CD4-positive, alpha-beta T cell treated with Interleukin-15 for 1 hour (primary cell): ENCODE measurements at places on chromosomes 2 and 18.

- DNase-seq: no peak
These were observed 23.4 kb downstream of the NR4A2 start for GRCh38 chr2:156309167-156309566.

DNA sequence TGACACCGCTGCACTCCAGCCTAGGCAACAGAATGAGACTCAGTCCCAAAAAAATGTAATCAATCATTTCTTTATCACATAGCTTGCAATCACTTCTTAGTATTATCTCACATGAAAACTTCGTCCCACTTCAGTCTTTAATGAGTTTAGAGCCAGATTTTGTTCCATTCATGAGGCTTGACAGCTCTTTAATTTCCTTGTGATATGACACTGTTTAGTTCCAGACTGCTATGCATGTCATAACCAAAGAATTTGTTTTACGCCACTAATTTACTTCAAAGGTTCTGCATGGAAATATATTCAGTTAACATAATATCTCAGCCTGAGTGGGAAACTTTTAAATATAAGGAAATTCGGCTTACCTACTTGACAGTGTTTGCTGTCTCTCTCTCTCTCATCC lies 113.1 kb downstream of the ZNF532 start:
- no peak for DNase-seq

DNA sequence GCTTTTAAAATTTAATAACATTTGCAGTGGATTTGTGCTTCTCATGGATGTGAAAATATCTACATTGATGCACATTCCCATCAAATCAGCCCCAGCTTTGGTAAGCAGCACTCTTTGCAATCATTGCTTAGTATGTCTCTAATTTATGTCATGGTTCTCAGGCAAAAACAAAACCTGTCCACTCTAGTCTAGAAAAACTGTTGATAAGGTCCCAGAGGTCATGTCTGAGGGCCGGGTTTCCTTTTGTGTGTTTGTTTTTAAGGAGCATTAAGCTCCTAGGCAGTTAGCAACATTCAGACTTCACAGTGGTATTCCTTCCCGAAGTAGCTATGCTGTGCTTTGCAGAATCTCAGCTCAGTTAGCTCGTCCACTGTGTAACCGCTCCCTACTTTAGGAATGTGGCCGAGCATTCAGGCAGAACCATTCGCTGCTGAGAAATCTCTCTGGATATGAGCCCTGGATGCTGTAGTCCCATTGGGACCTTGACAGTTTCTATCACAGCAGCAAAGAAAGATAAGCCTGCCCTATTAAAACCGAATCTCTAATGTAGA lies 4.0 kb downstream of the DIPK1C start:
- DNase-seq: no peak

DNA sequence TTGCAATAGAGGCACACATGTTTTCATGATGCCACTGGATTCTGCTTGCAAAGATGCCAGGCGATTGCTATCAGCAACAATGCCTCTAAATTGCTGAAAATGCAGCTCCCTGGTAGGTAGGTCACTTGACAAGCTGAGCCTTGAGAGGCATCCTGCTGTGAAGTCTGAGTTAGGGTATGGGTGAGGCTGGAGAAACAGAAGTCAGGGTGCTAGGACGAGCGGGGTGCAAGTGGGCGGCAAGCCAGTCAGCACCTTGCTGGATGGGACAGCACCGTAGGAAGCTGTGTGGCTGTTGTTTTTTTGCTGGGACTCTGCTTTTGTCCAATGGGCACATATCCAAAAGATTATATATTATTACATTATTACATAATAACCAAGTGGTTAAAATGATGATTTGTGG lies 10.5 kb upstream of the CLIP4 start:
- no peak for DNase-seq

DNA sequence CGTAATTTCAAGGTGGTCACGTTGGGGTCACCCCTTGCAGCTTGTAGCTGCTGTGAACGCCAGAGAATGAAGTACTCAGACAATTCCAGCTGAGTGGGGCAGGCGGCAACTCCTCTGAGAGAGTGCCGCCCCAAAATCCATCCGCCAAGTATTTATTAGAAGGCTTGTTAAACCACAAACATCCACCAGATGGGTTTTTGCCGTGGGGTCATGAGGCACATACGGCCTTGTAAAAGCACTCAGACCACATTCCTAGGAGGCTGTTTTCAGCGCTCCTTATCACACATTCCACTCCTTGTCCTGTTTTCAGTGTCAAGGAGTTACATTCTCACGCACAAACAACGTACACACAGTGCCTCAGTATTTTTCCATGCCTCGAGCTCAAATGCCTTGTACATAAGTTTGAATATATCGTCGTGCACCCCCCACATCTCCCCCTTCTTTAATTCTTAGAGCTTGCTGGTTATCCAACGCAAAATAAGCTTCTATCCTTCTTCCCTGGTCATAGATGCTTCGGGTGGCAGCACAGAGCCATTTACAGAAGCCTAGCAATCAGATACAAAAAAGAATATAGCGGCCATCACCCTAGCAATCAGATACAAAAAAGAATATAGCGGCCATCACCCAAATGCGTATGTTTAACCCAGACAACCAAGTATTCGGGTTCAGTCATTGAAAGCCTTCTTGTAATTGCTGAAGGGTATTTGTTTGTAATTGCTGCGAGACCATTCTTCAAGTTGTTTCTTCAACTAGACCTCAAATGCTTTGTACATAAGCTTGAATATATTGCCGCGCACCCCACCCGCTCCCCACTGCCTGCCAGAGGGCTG lies 7.3 kb downstream of the ALPP start:
- no peak for DNase-seq

DNA sequence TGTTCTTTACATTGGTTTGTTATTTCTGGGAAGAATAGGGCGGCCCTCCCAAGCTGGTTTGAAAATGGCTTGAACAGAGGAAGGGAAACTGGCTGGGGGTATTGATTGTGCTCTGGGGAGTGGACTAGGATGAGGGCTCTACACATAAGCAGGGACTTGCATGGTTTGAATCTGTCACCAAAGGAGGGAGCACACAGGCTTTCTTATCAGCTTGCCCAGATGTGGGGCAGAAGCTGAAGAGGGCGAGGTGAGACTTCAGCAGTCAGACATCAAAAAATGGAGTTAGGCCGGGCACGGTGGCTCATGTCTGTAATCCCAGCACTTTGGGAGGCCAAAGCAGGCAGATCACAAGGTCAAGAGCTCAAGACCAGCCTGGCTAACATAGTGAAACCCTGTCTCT lies 7.2 kb upstream of the RAB12 start:
- no peak for DNase-seq

- DNase-seq: no peak
These were observed 7.0 kb downstream of the KRCC1 start for GRCh38 chr2:88048541-88048940.

GRCh38 chr2:240595381-240596079 lies 9.0 kb downstream of the CAPN10 start:
- peak; percentile 33 for DNase-seq

DNA sequence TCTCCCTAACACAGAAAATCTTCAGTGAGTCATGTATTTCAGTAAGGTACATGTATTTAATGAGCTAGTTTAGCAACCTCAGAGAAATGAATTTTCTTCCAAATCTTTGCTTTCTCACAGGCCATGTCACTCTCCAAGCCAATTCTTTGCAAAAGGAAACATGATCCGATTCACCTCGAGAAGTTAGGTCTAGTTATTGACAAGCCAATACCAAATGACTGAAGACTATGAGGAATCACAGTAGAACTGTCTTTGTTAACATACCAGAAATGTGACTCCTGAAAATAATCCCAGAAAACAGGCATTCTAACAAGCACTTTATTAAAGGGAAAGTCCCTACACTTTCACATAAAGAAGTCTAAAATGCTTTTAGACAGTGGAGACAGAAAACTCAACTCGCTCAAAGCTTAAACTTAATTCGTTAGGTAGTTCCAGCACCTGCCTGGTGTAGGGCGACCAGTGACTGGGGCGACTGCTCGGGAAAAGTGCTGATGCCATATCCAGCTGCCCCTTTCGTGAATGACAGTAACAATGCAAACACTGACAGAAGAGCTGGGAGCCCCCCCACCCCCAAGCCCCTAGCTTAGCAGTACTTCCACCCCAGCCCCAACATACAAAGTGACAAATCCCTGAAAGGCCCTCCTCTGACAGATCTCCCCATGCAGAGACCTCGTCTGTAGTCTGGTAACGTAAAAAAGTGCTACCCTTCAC lies 1.8 kb downstream of the MEMO1 start:
- no peak for DNase-seq

DNA sequence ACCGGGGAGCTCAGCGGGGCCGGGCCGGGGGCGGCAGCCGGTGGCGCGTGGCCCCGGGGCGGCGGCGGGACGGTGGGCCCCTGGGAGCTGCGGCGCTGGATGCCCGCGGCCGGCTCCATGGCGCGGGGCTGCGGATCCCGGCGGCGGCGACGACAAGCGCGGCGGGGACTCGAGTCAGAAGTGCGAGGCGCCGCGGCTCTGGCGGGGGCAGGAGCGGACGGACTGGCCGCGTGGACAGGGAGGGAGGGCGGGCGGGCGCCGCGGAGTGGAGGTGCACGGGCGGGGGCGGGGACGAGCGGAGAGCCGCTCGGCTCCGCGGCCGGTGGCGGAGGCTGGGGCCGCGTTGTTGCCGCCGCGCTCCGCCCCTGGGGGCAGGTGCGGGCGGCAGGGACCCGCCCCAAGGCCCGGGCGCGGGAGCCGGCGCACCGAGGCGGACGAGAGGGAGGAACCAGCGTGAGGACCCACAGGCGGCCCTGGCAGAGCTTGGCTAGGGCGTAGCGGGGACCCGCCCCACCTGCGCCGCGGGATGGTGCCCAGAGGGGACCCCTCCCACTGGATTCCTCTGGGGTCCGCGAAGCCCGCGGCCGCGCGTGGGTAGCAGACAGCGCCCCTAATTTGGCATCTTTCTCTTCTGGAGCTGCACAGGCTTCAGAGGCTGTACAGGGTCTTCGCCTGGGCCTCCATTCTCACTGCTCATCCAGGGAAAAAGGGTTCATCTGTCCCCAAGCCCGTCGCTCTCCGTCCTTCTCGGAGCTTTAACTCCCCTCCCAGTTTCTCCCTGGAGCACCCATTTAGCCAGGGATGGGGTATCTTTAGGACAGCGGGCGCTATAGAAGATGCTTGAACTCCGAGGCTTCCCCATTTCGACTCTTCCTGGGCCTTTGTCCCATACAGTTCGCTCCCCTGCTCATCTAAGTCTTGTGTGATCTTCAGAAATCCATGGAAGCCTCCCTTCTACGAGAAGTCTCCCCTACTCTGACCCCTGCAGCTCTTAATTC lies at the start of gene TMEM163:
TSS of gene TMEM163 (minus strand) at position 184 of the 998 bp plus-strand sequence.
- DNase-seq: peak; percentile 29

DNA sequence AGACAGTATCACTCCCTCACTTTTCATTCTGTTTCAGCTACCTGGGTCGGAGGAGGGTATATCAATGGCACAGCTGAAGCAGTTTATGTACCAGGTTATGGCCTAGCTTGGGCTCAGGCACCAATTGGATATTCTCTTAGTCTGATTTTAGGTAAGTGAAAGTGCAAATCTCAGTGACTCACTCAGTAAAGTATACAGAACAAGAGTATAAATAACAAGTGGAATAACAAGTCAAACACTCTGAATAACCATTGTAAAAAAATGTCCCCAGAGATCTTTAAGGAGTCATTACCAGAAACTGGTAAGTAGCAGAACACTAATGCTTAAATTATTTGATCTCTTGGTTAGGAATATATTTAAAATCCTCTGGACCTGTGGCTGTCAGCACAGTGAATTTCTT lies 5.7 kb downstream of the SLC5A7 start:
- DNase-seq: no peak

GRCh38 chr18:79343567-79344207 lies 52.0 kb upstream of the NFATC1 start:
- DNase-seq: no peak

DNA sequence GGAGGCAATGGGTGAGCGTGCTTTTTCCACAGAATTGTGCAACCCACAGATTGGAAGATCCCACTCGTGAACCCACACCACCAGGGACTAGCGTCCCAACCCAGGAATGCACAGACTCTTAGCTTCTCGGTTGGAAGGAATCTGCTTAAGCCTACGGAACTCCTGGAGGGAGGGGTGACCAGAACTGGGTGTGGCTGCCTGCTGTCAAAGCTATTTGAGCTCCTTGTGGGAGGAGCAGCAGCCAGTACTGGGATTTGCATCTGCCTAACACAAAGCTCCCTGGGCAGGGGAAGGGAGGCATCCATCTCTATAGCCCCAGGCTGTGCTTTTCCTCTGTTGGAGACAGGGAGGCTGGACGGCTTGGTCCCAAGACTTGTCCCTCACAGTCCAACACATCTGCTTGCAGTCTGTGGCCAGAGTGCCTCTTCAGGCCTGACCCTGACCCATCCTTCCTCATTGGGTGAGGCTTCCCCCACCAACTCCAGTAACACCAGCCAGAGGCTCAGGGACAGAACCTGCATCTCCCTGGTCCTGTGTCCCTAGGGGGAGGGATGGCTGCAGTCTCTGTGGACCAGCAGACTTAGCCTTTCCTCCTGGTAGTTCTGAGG lies 27.9 kb downstream of the HNMT start:
- no peak for DNase-seq

- DNase-seq: no peak
These were observed 281.4 kb upstream of the KCNH7 start for GRCh38 chr2:163119966-163120365.

GRCh38 chr2:212177724-212178123 lies 360.9 kb downstream of the ERBB4 start:
- no peak for DNase-seq

GRCh38 chr18:9947248-9947647 lies 33.4 kb downstream of the VAPA start:
- no peak for DNase-seq

- DNase-seq: no peak
These were observed 37.1 kb downstream of the SH2D6 start for GRCh38 chr2:85455552-85456090.

DNA sequence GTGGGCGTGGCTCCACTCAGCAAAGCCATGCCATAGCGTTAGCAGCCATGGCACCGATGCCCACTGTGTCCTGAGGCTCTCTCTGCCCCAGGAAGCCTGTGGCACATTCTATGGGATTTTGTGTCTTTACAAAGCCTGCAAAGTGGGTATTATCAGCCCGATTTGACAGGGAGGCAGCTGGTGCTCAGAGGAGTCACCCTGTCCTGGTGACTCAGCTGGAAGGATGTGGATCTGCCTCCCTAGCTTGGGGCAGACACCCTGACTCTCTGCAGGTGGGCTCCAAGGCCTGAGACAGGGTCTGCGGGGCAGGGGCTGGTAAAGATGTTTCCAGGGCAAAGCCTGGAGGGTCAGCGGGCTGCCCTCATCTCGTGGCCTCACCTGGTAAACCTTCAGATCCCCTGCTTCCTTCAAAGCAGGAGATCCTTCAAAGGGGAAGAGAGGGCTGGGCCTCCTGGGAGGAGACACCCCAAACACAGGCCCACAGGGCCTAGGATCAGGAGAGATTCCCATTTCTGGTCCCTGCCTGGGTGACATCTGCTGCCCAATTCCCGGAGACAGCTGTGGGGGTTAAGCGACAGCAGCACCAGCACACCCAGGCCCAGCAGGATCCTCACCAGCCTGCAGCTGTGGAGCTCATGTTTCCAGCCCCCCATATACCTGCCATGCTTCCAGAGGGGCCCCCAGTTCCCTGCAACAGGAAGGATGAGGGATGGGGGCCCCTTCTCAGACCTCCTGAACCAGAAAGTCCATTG lies 3.0 kb upstream of the ASB1 start:
- DNase-seq: no peak

GRCh38 chr2:220779931-220780330 lies 792.2 kb downstream of the EPHA4 start:
- no peak for DNase-seq

GRCh38 chr18:63421514-63421913 lies 762 bp downstream of the VPS4B start:
- DNase-seq: no peak
